AG09319 (cell line): ENCODE measurements at places on chromosomes 2 and 18.

DNA sequence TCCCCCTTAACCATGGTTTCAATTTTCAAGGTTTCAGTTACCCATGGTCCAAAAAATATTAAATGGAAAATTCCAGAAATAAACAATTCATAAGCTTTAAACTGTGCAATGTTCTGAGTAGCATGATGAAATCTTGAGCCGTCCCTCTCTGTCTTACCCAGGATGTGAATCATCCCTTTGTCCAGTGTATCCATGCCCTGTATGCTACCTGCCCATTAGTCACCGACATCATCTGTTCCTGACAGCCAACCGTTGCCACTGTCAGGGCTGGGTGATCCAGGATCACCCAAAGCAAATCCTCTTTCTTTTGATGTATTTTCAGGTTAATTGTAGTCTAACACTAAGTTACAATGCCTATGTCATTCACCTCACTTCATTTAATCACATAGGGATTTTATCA, 15.7 kb upstream of the OLA1 start:
- DNase-seq, result peak; percentile 41

DNA sequence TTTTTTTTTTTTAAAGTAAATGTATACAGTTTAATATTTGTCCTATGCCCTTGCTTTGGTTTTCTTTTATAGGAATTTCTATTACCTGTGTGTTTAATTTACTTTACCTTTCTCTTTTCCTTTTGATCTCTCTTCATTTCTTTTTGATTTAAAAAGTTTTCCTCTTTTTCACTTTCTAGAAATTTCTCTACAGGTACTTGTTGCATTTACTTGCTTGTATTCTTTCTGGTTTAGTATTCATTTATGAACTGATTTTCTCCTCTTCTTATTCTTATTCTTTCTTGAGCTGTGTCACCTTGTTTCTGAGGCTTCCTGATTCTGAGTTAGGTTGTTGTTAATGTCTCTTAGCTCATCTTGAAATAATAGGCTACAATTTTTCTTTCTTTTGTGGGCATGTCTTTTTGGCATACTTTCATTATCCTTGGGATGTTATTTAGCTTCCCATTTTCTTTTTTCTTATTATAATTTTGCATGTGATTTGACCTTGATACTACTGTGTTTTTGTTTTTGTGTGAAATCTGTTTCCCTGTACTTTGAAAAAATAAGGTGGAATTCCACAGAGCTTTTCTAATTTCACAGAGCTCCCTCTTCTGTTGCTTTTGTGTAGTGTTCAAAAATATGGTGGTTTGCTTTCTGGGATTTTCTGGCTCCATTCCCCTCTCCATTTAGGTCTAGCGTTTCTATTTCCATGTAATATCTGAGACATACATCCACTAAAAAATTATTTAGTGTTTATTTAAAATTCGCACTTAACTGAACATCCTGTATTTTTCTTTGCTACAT, 25.5 kb upstream of the ALMS1 start:
- DNase-seq, result no peak

GRCh38 chr2:105158002-105158401, 83.5 kb upstream of the GPR45 start:
- no peak for DNase-seq

- no peak for DNase-seq
Measured at GRCh38 chr2:54030806-54031205, 60.0 kb upstream of the PSME4 start.

- no peak for DNase-seq
Measured at GRCh38 chr2:119630121-119630520, 48.9 kb upstream of the TMEM177 start.

GRCh38 chr2:152598975-152599759, 118.1 kb downstream of the PRPF40A start:
- no peak for DNase-seq

GRCh38 chr2:25453199-25453905, 111.6 kb upstream of the DNMT3A start:
- DNase-seq, result no peak

GRCh38 chr2:239202343-239202742, 198.5 kb downstream of the HDAC4 start:
- no peak for DNase-seq

DNA sequence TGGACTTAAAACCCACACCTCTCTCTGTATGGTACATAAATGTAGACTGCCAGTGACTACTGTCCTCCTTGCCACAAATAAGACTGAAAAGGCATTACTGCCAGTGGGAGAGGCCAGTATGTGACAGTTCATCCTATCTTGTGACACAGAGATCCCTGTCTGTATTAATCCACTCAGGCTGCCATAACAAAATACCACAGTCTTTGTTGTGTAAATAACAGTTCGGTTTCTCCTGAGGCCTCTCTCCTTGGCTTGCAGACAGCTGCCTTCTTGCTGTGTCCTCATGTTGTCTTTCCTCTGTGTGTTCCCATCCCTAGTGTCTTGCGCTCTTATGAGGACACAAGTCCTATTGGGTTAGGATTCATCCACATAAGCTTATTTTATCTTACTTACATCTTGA, 46.4 kb upstream of the IL1RL1 start:
- no peak for DNase-seq

DNA sequence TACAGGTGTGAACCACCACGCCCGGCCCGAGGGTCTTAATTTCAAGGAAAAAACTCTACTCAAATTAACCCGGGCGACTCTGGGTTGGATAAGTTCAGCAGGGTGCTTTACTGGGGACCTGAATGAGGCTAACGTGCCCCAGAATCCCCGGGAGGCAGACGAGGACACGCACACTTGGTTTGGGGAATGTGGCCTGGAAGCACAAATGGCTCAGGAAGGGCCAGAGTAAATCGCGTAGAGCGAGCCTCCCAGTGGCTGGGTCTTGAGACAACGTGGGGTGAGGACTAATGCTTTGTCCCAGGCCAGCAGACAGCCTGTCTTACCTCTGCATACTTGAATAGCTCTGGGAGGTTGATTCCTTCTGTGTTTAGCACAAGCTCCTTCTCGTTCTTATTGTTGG, 75.8 kb downstream of the POLR1A start:
- no peak for DNase-seq

- no peak for DNase-seq
Measured at GRCh38 chr2:144082327-144082726, 437.6 kb downstream of the ZEB2 start.

GRCh38 chr18:63890950-63891304, 3.4 kb downstream of the SERPINB2 start:
- no peak for DNase-seq

DNA sequence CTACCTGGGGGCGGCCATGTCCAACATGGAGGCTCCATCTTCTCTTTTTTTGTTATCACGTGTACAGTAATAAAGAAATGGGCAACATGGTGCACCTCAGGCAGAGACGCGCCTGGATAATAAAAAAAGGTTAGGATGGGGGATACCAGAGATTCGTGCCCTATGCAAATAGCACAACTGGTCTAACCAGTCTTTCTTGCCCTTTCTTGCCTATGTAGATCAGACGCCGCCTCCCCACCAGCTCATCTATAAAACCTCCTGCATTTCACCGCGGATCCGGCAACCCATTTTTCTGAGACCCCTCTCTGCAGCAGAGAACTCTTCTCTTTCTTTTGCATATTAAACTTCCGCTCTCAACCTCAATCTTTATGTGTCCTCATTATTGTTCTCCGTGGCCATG, 68.7 kb downstream of the MYL12B start:
- DNase-seq, result no peak
